Naive B cell (primary cell): ENCODE measurements at places on chromosomes 12 and 14. TPM values are rescaled to one million over a fixed set of nuclear protein-coding genes. Genes with fewer than 3 reads are reported as not detected.

Gene CLEC4A
- 32.8 TPM for polyA plus RNA-seq

Gene CDKN3
- polyA plus RNA-seq, result 1.2 TPM

Gene LRFN5
- polyA plus RNA-seq, result not detected

Gene GYS2
- not detected for polyA plus RNA-seq

Gene DBX2
- not detected for polyA plus RNA-seq

Gene RNFT2
- 3.5 TPM for polyA plus RNA-seq

Gene OASL
- polyA plus RNA-seq, result 0.84 TPM

GRCh38 chr12:121789800-121790728 lies 3.4 kb downstream of the RHOF start:
- H3K4me3 ChIP-seq, result peak overlapping the region; percentile 92
- DNase-seq, result peak; percentile 97
- no peaks in the 10 kb centered on the region for H3K36me3 ChIP-seq
- no peaks in the 10 kb centered on the region for H3K27me3 ChIP-seq

DNA sequence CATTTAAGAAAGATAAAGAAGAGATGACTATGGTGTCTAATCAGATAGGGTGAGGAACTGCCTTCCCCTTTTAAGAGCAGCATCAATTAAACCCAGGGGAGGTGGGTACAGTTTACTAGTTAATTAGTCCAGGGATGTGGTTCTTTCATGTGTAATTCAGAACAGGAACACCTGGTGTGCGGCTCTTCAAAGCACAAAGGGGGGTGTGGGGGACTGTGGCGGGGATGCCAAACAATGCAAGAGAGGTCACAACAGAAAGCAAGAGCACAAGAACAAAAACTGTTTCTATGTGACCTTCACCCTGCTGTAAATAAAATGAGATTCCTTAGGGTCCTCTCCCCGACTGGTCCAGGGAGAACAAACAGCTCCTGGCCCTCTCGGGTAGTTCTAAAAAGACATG lies 183.9 kb upstream of the SOX5 start:
- no peak for DNase-seq
- H3K27ac ChIP-seq, result peak overlapping the region; percentile 26
- no peak overlapping the region for H3K4me3 ChIP-seq
- no peaks in the 10 kb centered on the region for H3K27me3 ChIP-seq

- no peaks in the 10 kb centered on the region for H3K36me3 ChIP-seq
- DNase-seq, result no peak
- no peak overlapping the region for H3K27ac ChIP-seq
- no peak overlapping the region for H3K4me3 ChIP-seq
Observed at GRCh38 chr12:126397071-126397581, 1331.9 kb downstream of the AACS start.

DNA sequence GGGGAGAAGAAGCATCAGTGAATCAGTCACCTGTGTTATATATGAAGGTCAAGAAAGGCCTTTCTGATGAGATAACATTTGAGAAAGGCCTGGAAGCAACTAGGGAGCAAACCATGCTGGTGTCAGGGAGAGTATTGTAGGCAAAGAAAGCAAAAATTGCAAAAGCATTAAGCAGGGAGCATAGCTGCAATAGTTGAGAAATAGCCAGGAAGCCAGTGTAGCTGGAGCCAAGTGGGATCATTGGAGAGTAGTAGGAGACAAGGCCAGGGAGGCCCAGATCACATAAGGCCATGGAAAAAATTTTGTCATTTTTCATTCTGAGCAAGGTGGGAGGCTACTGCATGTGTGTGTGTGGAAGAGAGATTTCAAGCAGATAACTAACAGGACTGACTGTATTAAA lies 18.8 kb upstream of the MAGOHB start:
- H3K4me3 ChIP-seq, result no peak overlapping the region
- no peak for DNase-seq
- H3K27ac ChIP-seq, result no peak overlapping the region
- H3K27me3 ChIP-seq, result no peaks in the 10 kb centered on the region
- H3K36me3 ChIP-seq, result no peaks in the 10 kb centered on the region

- no peak for DNase-seq
- H3K27me3 ChIP-seq, result no peaks in the 10 kb centered on the region
- no peaks in the 10 kb centered on the region for H3K4me1 ChIP-seq
- peaks cover 31% of the 10 kb centered on the region for H3K36me3 ChIP-seq
- no peak overlapping the region for H3K4me3 ChIP-seq
- no peak overlapping the region for H3K27ac ChIP-seq
Observed at GRCh38 chr12:113889891-113890581, 76.1 kb downstream of the RBM19 start.

DNA sequence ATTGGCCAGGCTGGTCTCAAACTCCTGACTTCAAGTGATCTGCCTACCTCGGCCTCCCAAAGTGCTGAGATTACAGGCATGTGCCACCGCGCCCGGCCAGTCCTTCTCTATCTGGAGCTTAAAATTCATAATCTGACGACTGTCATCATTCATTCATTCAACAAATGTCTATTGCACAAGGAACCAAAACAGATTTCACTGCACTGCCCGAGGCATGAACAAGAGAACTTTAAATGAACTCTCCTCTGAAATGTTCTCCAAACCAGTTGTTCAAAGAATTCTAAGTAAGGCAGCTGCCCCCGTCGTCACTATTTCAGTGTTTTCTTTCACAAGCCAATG lies 44.8 kb upstream of the METAP2 start:
- H3K4me3 ChIP-seq, result peak overlapping the region; percentile 45
- H3K27me3 ChIP-seq, result peaks cover 5% of the 10 kb centered on the region
- DNase-seq, result no peak
- H3K36me3 ChIP-seq, result no peaks in the 10 kb centered on the region

DNA sequence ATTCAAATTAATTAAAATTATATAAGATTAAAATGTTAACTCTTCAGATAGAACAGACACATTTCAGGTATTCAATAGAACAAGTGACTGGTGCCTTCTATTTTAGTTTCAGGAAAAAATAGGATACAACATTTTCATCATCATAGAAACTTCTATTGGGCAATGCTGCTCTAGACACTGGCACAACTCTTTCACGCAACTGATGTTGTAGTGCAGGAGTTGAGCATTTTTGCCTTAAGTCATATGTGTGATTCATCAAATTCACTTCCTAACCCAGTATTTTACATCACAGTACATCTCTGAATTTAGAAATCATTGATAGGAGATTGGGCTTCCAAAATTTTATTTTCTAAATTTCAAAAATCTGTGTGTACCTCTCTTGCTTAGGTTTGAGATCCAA lies 215.4 kb upstream of the DIO2 start:
- H3K4me3 ChIP-seq, result no peak overlapping the region
- H3K27ac ChIP-seq, result no peak overlapping the region
- H3K27me3 ChIP-seq, result no peaks in the 10 kb centered on the region
- DNase-seq, result no peak
- no peaks in the 10 kb centered on the region for H3K36me3 ChIP-seq

GRCh38 chr12:53652366-53652765 lies 23.5 kb downstream of the ATP5MC2 start:
- no peaks in the 10 kb centered on the region for H3K4me1 ChIP-seq
- H3K27ac ChIP-seq, result no peak overlapping the region
- no peaks in the 10 kb centered on the region for H3K27me3 ChIP-seq
- no peak for DNase-seq
- no peak overlapping the region for H3K4me3 ChIP-seq

DNA sequence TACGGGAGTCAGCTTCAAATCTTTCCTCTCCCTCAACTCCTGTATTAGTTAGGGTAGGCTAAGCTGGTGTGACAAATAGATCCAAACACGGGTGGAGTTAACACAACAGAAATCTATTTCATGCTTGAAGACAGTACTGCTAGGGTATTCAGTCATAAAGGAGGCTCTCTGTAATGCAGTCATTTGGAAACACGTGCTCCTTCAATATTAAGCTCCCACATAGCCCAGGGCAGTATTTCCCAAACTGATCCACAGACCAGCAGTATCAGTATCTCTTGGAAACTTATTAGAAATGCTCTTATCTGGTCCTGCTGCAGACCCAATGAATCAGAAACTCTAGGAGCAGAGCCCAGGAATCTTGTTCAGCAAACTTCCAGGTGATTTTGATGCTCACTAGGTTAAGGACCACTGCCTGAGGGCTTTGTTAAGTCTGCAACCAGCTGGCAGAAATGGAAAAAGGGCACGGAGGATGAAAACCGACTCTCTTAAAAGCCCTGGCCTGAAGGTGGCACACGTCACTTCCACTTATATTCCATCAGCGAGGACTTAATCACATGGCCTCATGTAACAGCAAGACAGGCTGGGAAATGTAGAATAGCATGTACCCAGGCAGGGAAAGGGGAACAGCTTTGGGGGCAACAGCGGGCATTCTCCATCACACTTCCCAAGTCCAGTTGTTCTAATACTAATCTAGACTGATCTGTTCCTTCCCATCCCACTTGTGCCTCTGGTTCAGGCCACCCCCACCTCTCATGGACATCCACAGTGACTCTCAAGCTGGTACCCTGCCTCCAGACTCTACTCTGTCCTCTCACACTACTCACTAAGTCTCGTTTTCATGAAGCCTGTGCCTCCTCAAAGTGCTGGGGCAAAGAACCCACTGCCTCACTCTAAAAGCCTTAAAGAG lies 38.2 kb upstream of the RIC8B start:
- H3K27ac ChIP-seq, result no peak overlapping the region
- no peaks in the 10 kb centered on the region for H3K4me1 ChIP-seq
- H3K36me3 ChIP-seq, result no peaks in the 10 kb centered on the region
- peaks cover 54% of the 10 kb centered on the region for H3K27me3 ChIP-seq

DNA sequence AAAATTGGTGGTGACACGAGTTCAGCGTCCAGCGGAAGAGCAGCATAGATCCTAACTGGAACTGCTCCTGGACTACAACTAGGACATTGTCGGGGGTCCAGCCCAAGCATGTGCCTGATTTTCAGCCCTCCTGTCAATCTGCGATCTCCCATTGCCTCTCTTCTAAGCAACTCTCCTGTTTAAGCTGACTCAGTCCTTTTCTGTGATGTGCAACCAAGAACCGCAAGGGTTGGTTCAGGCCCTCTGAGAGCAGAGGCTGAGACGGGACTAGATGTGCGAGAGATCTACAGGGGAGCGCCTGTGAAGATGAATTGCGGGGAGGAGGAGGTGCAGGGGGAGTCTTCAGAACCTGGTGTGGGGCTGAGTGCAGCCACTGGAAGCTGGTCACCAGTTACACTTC lies 3.7 kb upstream of the PAPLN start:
- peaks cover 22% of the 10 kb centered on the region for H3K4me1 ChIP-seq
- no peak overlapping the region for H3K4me3 ChIP-seq
- no peak overlapping the region for H3K27ac ChIP-seq

DNA sequence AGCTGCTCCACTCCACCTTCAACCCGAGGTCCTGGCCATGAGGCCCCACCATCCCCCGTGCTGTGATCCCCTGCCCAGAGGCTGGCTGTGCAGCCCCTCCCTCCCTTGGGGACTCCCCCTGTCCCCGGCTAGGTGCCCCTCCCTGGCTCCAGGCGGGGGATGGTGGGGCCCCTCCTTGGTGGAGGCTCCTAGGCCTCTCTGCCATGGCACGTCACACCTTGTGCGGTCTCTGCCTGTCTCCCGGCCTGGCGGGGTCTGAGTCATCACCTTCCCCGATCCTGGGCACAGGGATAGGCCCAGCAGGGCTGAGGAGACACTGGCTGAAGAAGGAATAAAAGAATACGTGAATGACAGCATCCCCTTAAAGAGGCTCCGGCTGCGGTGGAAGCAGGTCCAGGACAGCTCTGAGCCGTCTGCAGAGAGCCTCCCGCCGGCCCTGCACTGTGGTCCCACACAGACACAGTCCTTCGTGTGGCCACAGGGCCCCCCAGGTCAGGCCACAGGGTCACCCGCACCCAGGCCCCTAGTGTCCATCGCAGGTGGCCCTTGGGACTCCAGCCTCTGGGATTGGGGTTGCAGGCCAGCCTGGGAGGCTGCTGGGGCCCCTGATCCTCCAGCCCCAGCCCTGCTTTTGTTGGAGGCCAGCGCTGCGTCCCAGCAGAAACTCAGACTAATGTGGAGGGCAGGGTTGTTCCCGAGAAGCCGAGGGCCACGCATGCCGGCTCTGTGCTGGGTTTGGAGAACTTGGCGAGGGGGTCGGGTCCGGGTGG lies 43.6 kb downstream of the KIF26A start:
- H3K4me1 ChIP-seq, result no peaks in the 10 kb centered on the region
- H3K4me3 ChIP-seq, result no peak overlapping the region
- no peaks in the 10 kb centered on the region for H3K36me3 ChIP-seq

- H3K4me1 ChIP-seq, result no peaks in the 10 kb centered on the region
- no peak within 1 kb of the TSS for H3K4me3 ChIP-seq
- peaks cover 1% of the 10 kb centered on the region for H3K36me3 ChIP-seq
Observed at GRCh38 chr12:118981285-118982211, at the start of gene SRRM4. Gene SRRM4, plus strand, starts transcription at chr12:118981541. Its CDS starts 342 bp downstream, at chr12:118981883.

GRCh38 chr14:67837011-67837624 lies 17.5 kb downstream of the RAD51B start:
- peaks cover 7% of the 10 kb centered on the region for H3K4me1 ChIP-seq
- H3K4me3 ChIP-seq, result no peak overlapping the region
- no peak overlapping the region for H3K27ac ChIP-seq
- DNase-seq, result peak; percentile 61

DNA sequence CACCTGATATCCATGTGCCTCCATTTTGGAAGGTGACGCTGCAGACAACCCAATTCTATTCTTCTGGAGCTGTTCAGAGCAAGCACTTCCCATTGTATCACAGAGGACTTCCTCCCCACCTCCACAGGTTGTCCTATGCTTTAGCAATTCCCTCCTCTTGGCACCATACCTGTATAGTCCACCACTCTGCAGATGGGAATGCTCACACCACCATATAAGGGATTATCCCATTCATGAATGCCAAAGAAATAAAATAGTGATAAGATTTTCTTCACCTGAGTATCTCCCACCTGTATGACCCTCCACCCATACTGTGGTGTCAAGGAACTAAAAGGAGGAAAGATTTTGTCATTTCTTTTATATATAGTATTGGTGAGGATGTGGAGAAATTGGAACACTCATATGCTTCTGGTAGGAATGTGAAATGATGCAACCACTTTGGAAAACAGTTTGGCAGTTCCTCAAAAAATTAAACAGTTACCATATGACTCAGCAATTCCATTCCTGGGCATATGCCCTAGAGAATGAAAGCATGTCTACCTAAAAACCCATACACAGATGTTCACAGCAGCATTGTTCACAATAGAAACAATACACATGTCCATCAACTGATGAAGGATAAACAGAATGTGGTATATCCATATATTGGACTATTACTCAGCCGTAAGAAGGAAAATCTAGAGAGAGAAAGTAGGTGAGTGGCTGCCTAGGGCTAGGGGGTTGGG lies 75.2 kb downstream of the FIGNL2 start:
- peaks cover 9% of the 10 kb centered on the region for H3K27me3 ChIP-seq
- no peak overlapping the region for H3K27ac ChIP-seq
- H3K36me3 ChIP-seq, result no peaks in the 10 kb centered on the region
- H3K4me3 ChIP-seq, result no peak overlapping the region
- no peaks in the 10 kb centered on the region for H3K4me1 ChIP-seq

GRCh38 chr12:82673698-82674097 lies 13.0 kb upstream of the TMTC2 start:
- H3K36me3 ChIP-seq, result no peaks in the 10 kb centered on the region
- no peak for DNase-seq
- no peak overlapping the region for H3K27ac ChIP-seq
- peaks cover 11% of the 10 kb centered on the region for H3K27me3 ChIP-seq

DNA sequence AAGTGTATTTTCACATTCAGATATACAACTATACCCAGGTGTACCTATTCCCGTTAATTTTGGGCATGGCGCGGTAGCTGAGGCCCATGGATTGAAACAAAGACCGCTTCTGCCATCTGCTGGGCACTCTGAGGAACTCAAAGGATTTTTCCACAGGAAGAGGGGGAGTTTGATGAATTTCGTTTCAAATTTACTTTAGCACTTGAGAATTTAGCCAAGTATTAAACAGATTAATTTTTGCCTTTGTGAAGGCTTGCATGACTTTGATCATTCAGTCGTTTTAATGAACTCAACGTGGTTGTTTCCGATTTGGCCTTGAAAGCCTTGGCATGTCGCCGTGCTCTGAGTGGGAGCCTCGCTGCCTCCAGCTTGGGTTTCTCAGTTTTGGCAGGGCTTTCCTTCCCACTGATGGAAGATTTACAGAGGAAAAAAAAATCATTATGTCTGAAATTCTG lies 153.2 kb upstream of the DDHD1 start:
- H3K4me3 ChIP-seq, result peak overlapping the region; percentile 71
- H3K27ac ChIP-seq, result no peak overlapping the region
- peaks cover 9% of the 10 kb centered on the region for H3K27me3 ChIP-seq
- peaks cover 17% of the 10 kb centered on the region for H3K4me1 ChIP-seq
